Natural killer cell (primary cell): ENCODE measurements at places on chromosomes 2 and 18. TPM values are rescaled to one million over a fixed set of nuclear protein-coding genes. Genes with fewer than 3 reads are reported as not detected.

FOXD4L1 gene
- not detected for total RNA-seq

PRKCE gene
- 42.1 TPM for total RNA-seq

BMP10 gene
- not detected for total RNA-seq

SH3BP4 gene
- 2.6 TPM for total RNA-seq

CARF gene
- total RNA-seq: 18.8 TPM

INHBB gene
- 0.10 TPM for total RNA-seq
